ENCODE measurements at places on chromosomes 6 and 20.
A peak's percentile ranks its signal among the peaks of the same experiment; 100 is the strongest.

- DNase-seq: no peak
Observed at GRCh38 chr20:11173916-11174315, 500.1 kb upstream of the JAG1 start.

DNA sequence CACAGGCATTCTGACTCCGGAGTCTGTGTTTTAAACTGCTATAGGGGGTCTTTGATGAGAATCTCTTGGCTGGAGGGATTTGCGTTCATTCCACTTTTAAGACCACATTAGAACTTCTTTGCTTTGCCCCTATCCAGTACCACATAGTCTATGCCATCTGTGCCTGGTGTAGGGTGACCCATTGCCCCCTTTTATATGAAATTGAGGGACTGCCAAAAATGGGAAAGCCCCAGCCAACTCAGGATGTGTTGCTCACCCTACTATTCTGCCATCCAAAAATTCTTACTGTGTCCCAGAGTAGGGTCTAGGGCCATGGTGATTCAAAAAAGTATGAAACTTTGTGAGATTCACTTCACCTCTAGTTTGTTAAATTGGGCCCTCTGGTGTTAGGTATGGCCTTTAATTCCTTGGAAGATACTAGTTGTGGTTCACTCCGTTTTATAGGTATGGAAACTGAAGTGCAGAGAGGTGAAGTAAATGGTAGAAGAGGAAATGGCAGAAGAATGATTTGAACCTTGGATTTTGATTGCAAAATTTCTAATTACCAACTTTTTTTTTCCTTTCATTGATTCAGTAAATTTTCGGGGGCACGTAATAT is 1.4 kb downstream of the PFDN4 start:
- DNase-seq: no peak

DNA sequence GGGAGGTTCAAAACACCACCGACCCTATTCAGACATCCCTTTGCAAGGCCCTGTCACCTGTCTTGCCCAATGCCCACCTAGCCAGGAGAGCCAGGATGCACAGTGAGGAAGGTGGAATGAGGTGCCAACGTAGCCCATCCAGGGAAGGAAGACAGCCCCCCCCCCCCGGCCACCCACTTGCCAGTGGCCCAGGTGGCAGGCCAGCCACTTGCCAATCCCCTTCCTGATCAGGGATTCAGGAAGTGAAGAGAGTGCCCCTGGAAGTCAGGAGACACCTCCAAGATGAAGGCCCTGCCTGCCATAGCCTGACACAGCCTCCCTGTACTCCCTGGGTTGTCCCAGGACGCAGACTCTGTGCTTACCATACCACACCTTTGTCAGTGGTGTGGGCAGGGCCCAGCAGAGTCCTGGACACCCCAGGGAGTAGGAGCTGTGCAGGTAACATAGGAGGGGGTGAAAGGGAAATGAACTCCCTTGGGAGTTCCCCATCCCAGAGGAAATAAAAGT is 54.7 kb downstream of the MRPL14 start:
- no peak for DNase-seq

GRCh38 chr20:62649140-62649539 is 6.8 kb downstream of the SLCO4A1 start:
- DNase-seq: no peak

DNA sequence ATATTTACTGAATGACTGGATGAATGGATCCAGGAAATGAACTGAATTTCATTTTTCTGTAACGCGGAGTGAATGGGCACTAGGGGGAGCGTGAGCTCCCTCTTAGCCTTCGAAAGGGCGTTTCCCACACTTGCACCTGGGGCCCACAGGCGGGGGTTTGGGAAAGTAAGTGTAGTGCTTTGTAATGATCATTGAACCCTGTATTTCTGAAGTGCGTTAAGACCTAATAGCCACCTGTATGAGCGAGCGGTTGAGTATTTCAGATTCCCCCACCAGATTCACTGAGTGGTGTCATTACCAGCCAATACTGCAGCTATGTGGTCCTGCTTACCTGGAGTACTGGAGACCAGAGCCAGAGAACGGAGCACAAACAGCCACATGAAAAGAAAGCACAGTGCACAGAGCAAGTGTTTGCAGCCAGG is 10.5 kb downstream of the SYTL3 start:
- peak; percentile 72 for DNase-seq

GRCh38 chr6:22095836-22096235 is 201.0 kb downstream of the PRL start:
- no peak for DNase-seq

DNA sequence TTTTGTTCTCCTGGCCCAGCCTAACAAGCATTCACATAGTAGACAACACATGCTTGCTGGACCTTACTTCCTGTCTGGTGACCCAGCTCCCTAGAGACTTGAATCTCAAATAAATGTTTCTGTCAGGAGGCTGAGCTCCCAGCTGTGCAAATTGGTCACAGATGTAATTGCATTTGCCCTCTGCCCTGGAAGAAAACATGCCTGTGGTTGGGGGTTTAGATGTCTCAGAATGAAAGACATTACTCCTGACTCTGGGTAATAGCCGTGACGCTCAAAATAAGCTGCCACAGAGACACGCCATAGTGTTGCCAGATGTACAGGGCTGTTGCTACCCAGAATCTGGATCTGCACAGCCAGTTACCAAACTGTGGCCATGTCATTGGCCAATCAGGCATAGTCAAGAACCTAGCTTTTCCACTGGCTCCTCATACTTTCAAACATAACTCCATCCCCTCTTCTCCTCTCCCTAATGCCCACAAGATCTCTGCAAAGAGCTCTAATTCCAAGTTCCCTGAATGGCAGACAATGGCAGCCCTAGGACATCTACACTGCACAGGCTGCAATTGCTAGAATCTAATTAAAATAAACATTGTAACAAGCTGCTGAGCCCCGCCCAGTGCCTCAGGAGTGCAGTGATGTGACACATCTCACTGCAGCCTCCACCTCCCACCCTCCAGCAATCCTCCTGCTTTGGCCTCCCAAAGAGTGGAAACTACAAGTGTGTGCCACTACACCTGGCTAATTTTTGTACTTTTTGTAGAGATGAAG is 32.8 kb upstream of the GMPR start:
- DNase-seq: peak; percentile 86

DNA sequence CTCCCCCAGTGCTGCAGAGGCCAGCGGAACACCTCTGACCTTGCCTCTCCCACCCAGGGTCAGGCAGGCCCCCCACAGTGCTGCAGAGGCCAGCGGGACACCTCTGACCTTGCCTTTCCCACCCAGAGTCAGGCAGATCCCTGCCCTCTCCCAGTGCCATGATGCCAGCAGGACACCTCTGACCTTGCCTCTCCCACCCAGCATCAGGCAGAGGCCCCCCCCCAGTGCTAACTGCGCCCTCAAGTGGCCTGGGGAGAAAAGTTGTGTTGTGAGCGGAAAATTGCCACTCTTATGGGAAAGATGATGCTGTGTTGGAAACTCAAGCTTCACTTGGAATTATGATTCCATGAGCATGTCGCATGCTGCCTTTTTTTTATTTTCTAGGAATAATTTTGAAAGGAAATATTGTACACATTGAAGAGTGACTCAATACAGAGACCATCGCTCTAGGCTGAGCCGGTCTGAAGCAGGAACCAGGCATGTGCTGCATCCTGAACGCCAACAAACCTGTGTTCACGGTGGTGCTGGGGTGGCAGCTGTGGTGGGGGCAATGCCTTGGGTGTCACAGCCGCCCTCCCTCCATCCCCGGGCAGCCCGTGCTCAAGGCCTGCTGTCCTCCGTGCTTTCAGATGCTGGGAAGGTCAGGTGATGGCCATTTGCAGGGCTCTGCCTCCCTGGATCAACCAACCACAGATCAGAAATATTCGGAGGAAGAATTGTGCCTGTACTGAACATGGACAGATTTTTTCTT is 98.6 kb downstream of the CDH4 start:
- no peak for DNase-seq

DNA sequence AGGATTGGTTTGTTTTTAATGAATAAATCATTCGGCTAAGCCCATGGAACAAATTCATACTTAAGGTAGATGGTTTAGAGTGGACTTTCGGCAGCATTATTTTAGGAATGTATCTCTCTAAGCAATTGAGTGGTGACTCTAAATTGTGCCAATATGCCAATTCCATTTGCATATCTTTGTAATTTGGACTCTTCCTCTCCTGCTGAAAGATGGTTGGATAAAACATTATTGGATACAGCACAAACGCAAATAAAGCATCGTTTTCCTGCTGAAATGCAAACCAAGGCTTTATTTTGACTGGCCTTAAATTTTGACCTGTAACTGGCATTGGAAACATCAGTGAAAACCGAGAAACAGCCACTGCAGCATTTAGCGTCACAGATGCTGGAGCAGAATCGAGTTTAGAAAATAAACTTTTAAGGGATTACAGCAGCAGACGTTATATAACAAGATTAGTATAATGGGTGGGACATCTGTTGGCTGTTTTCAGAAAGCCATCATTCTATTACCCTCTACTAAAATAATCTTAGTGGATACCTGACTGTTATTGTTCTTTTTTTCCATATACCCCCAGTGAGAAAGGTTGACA is 726.0 kb downstream of the KIF16B start:
- no peak for DNase-seq

GRCh38 chr20:62697468-62697912 is 11.1 kb upstream of the NTSR1 start:
- no peak for DNase-seq

- no peak for DNase-seq
Observed at GRCh38 chr6:75268121-75268987, 16.2 kb downstream of the TMEM30A start.

DNA sequence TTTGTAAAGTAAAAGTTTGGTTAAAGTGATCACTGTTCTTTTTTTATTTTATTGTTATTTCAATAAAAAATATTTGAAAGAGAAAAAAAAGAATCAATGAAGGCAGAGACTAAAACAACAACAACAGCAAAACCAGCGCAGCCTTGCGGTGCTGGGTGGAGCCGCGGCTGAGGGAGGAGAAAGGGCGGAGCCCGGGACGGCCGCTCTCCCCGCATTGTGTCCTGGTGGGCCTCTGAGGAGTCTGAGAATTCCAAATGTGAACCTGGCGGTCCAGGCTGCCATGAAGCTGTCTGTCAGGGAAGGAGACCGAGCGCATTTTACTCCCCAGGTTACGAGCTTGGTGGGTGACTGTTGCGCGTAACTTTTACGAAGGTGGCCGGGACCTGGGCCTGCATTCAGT is 43.2 kb downstream of the TMEM242 start:
- no peak for DNase-seq

DNA sequence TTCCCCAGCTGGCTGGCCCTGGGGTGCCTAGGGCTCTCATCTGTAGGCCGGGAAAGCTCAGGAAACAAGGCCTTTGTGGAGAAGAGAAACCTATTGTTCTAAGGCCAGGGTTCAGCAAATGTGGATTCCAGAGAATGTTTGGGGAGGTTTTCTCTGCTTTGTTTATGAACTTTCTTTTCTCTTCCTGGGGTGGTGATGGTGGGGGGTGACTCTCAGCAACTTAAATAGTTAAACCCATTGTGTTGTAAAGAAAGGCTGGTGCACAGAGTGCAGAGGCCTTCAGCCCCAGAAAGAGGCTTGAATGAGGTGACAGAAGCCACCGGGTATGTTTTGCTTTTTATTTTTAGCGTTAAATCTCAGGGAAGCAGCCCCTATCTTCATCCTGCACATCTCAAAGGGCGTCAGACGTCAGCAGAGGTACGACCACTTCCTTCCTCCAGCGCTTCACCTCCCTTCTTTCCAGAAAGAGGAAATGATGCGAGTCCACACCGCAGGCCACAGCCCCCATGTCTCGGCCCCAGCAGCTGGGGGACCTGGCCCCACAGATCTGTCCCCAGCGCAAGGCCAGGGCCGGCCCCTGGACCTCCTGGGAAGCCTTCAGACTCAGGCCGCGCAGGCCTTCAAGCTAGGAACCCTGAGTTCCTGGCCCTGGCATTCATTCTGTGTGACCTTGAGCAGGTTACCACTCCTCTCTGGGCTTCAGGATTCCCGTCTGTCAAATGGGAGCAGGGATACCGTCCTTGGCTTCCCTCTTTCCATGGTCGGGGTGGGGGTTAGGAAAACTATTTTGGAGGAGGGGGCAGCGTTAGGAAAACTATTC is 605 bp upstream of the PPP1R16B start:
- peak; percentile 90 for DNase-seq

- DNase-seq: peak; percentile 67
Observed at GRCh38 chr6:28336284-28337120, 554 bp upstream of the ZSCAN31 start.

DNA sequence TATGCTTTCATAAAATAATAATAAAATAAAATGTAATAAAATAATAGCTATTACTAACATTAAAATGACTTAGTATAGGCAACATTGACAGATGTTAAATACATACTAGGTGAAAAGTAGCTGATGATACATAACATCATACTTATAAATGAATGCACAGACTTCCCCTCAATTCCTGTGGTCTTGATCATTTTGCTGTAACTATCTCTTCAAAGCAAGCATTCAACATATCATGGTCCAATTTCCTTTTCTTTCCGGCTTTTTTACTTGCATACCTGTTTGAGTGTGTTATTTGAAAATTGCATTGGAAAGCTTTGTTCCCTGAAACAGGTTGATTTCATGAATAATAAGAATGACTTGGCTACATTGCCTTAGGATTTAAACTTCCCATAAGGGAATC is 309.3 kb downstream of the HDGFL1 start:
- no peak for DNase-seq

DNA sequence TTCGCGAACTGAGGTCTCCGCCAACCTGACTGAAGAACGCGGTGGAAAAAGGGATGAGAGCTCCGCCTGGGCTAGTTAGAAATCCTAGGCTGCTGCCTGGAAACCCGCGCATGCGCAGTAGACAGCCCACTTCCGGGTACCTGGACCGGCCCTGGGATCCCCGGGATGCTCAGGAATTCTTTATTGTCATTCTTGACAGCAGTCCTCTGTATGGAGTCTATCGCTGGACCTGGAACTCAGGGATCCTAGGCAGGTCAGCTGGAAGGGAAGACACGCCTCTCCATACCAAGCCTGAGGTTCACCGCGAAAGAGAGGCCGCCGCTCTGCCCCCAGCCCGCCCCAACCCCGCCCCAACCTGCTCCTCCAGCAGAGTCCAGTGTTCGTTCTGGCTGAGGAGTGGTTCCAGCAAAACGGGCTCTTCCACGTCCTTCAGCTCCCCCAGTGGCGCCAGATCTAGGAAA is 1379.2 kb upstream of the DEFB115 start:
- no peak for DNase-seq

GRCh38 chr6:128508588-128509296 is 11.7 kb downstream of the PTPRK start:
- no peak for DNase-seq

Data from B cell (primary cell).